ENCODE measurements at places on chromosomes 6 and 20.
A peak's percentile ranks its signal among the peaks of the same experiment; 100 is the strongest.

GRCh38 chr6:125220712-125221111, 67.1 kb downstream of the TPD52L1 start:
- no peak for DNase-seq

GRCh38 chr6:24974182-24975171, 38.7 kb upstream of the RIPOR2 start:
- DNase-seq = no peak

DNA sequence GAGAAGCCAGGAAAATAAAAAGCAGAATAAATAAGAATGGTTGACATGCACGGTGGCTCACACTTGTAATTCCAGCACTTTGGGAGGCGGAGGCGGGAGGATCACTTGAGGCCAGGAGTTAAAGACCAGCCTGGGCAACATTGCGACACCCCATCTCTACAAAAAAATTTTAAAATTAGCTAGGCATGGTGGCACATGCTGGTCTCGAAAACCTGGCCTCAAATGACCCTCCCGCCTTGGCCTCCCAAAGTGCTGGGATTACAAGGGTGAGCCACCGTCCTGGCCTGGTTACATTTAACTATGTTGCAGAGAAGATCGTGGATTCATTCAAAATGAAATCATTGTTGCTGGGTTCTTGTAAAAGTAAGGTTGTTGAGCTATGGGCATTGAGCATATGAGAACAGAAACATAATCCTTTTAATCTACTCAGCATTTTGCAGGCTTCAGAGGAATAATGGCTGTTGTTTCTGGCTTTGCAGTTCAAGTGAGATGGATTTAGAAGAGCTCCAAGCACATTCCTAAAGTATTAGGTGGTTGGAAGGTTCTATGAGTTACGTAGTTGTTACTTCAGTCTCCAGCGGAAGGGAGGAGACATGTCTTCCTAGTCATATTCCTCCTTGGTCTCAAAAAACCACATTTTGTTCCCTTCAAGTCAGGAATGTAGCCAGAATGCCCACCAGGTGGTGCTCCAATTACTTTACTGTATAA, 45.6 kb upstream of the RAB23 start:
- peak; percentile 4 for DNase-seq

DNA sequence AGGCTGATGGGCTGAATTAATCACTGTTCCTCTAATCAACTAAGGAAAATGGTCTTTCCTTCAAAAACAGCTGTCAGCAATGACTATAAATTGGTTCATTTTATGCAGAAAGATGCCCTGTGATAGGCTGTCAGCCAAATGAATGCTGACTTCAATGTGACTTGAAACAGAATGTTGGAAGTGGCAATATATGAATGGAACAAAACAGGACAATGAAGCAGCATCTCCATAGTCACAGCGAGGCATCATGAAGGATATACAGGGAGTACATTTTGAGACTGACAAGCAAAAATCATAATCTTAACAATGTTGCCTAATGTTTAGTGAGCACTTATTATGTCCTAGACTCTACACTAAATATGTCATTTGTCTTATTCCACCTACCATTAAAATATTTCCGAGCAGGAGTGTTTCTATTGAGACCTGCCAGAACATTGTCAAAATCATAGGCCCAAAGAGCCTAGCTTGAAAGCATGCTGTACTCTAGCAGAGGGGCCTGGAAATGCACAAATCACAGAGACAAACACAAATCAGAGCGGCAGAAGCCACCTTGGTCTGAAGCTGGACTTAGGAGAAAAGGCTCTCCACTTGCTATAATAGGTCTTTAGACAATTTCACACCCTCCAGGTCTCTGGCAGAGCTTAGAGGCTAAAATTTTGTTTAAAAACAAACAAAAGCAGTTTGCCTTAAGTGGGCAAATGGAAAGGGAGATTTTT, 63.3 kb downstream of the FAM50B start:
- no peak for DNase-seq

- no peak for DNase-seq
These were observed 4.9 kb downstream of the ECI2 start for GRCh38 chr6:4130357-4130987.
